ENCODE measurements at places on chromosomes 5 and 9.

DNA sequence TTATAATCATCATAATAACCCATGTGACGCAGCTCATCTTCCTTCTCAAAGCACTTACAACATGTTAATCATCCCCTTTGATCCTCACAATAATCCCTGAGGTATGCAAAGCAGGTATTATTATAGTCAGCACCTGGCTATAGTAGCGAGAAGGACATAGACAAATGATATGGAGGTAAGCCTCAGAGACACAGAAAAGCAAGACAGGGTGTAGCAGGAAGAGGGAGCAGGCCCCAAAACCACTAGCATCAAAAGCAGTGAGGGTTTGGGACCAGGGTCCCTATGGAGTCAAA is 139.2 kb upstream of the SLC30A5 start:
- no peak for DNase-seq

GRCh38 chr5:116046261-116046660 is 14.0 kb downstream of the ARL14EPL start:
- DNase-seq = no peak

- DNase-seq = no peak
Observed at GRCh38 chr9:77705636-77706035, 57.5 kb upstream of the GNA14 start.

DNA sequence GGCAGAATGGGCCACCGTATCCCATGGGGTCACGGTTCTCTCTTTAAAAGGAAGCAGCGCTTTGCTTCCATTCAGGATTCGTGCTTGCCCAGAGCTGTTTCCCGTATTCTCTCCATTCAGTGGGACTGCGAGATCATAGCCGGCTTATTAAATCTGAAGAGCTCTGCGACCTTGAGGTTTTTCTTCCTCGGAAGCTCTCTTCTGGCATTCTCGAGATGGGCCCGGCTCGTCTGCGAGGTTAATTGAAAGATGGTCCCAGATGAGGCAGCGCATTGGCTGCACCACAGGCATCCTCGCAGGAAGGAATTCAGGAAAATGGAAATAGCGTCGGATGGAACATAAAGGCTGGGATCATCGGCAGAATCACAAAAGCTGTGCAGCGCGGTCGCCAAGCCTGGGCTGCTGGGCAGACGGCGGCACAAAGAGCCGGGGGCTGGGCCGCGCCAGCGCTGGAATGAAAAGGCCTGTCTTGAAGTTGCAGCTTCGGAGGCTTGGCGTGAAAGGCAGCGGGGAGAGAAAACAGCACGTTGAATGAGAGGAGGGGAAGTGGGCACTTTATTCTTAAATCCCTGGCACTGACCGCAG is 236.2 kb downstream of the IRX2 start:
- no peak for DNase-seq
